ENCODE measurements at places on chromosomes 2 and 18. TPM values are rescaled to one million over a fixed set of nuclear protein-coding genes. Genes with fewer than 3 reads are reported as not detected.

- DNase-seq: no peak
Observed at GRCh38 chr2:146697307-146697706, 1147.5 kb upstream of the ACVR2A start.

The ABI2 gene
- 80.2 TPM for polyA plus RNA-seq

GRCh38 chr2:113677330-113677729 is 50.3 kb downstream of the RABL2A start:
- no peak for DNase-seq

DNA sequence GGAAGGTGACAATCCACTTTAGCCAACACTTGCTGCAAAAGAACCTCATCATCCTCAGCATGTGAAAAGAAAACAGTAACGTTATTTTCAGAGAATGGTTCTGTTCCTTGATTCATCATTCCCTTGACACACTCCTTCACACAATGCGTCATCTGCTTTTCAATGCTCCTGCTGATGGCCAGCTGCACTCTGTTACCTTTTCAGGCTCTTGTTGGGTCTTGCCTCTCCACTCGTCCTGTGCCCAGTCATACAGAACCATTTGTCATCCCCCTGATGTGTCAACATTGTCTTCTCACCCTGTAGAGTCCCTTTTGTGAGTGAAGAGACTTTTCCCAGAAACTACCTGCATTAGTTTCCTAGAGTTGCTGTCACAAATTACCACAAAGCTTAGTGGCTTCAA is 12.2 kb upstream of the DTNA start:
- no peak for DNase-seq

The CPLX4 gene
- polyA plus RNA-seq: not detected

The KCNJ13 gene
- polyA plus RNA-seq: 15.0 TPM

- no peak for DNase-seq
Observed at GRCh38 chr18:48338915-48339314, 70.3 kb downstream of the ZBTB7C start.

GRCh38 chr2:29502460-29502911 is 387.3 kb downstream of the CLIP4 start:
- no peak for DNase-seq

GRCh38 chr2:191515551-191515950 is 162.4 kb upstream of the NABP1 start:
- no peak for DNase-seq

The NT5C1B gene
- 1.9 TPM for polyA plus RNA-seq

GRCh38 chr2:203195331-203196036 is 43.3 kb upstream of the CYP20A1 start:
- DNase-seq: no peak
